ENCODE measurements at places on chromosomes 6 and 20.

DNA sequence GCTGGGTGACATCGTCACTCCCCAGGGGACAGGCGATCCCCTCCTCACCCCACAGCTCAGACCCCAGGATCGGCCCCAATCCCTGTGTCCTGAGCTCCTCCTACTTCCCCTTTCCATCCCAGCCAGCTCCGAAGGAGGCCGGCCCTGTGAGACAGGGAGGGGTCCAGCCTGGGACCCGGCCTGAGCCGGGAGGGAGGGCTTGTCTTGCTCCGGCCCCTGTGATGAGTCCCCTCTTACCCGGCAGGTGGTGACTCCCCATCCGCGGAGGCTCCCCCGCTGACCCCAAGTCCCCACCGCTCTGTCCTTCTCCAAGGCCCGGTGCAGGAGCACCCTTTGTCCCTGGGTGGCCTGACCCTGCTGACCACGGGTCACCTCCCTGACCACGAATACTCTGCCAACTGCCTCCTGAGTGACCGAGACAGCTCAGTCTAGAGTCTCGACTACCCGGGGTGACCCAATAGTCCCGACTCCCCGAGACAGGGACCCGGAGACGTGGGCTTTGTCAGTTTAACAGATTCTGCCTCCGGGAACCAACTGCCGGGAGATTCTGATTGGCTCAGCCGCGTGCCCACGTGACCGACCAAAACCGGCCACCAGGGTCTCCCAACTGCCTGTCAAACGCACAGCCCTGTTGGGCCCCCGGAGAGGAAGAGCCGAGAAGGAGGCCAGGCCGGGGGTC lies 187.4 kb upstream of the PROKR2 start:
- no peak for DNase-seq

DNA sequence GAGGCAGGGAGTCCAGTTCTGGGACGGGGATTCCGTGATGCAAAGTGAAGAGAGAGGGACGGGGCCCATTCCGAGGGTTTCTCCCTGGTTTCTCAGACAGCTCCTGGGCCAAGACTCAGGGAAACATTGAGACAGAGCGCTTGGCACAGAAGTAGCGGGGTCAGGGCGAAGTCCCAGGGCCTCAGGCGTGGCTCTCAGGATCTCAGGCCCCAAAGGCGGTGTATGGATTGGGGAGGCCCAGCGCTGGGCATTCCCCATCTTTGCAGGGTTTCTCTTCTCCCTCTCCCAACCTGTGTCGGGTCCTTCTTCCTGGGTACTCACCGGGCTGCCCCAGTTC lies 35.9 kb upstream of the HLA-G start:
- DNase-seq: no peak

GRCh38 chr6:4510906-4511640 lies 265.1 kb upstream of the CDYL start:
- no peak for DNase-seq

GRCh38 chr6:131182991-131183425 lies 47.7 kb downstream of the AKAP7 start:
- peak; percentile 33 for DNase-seq

GRCh38 chr6:80622641-80623040 lies 516.2 kb downstream of the BCKDHB start:
- no peak for DNase-seq

DNA sequence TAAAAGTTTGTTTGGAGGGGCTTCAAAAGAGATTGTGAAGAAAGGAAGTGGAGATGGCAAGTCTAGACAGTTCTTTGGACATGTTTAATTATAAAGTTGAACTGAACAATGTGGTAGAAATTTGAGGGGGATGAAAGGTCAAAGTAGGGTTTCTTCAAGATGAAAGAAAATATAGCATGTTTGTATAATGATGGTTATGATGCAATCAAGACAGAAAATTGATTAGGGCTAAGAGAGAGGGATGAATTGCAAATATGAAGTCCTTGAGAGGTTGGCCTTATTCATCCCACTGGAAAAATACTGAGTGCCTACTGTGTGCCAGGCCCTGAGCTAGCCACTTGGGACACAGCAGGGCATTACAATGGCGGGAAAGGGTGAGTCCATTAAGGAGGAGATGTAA lies 37.6 kb downstream of the NHSL1 start:
- DNase-seq: no peak

DNA sequence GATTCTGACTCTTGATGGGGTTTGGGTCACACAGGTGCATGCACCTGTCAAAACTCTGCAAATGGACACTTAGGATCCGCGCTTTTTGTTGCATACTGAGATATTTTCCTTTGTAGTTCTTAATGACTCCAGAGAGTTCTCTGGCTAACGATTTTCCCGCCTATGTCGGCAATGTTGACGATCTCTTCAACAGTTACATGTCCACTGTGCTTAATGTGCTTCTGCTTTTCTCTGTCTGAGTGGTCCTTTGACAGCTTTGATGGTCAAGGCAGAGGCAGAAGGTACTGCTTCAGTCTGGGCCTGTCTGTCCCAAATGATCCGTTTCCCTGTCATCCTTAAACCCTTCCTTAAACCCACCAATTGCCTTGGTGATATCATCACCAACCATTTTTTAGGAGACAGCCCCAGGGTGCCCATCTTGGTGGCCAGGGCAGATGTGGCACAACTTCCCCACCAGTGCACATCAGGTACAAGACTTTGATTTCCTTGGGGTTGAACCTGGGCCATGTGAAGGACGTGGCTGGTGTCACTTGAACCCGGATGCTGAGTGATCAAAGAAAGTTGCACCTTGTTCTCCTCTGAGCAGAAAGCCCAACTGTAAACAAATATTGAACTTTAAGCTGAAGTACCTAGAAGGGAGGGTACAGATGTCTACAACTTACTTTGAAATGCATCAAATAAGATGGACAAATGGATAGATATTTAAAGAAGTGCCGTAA lies 10.7 kb upstream of the BPIFB1 start:
- no peak for DNase-seq

- no peak for DNase-seq
These were observed 16.7 kb upstream of the LMBRD1 start for GRCh38 chr6:69813508-69813907.

- DNase-seq: no peak
These were observed 9.4 kb upstream of the GATA5 start for GRCh38 chr20:62485062-62485700.

GRCh38 chr6:163417595-163417994 lies 3.1 kb downstream of the QKI start:
- DNase-seq: no peak

DNA sequence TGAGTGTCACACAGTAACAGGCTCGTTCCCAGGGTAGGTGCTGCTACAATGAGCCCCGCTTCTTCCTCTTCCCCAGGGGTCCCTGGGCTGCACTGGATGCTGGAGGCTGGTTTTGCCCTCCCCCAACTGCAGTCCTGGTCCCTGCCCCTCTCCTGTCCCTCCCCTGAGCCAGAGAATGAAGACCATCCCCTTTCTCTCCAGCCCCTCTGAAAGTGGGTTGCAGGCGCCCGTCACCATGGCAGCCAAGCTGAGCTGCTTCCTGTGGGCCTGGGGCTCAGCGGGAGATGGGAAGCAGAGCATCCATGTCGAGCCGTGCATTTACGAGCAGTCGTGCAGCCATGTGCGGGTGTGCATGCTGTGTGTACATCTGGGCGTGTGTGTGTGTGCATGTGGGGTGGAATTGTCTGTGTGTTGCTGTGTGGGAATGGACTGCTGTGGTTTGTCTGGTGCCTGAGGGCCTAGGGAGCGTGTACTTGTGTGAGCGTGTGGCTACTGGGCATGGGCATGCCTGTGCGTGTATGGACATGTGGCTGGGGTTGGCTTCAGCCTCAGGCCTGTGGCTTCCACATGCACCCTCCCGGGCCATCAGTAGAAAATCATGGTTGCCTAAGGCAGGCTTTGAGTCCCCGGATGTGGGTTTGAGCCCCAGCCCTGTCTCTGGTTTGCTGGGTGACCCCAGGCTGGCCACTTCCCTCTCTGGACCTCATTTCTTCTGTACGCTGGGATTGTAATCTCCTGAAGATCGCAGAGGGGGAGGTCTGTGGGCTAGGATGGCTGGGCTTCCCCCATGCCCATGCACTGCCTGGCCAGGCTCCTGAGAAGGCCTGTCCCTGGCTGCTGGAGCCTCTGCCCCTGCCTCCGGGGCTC lies 48.8 kb downstream of the SRC start:
- no peak for DNase-seq

DNA sequence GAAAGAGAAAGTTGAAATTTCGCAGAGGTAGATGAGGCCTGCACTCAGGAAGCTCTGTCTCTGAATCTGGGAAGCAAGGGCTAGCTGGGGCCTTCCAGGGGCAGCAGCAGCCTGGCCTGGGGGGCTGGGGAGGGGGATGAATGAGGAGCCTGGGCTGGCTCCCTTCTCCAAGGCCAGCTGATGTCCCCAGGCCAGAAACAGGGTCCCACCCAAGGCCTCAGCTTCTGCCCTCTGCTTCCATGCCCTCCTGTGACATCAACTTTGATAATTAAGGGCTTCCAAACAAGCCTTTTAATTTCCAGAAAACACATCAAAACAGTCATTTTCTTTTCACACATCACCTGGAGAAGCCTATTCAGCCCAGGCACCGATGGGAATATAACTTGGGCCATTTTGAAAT lies 15.4 kb downstream of the TFAP2A start:
- DNase-seq: no peak

- DNase-seq: no peak
These were observed 134.9 kb upstream of the STMND1 start for GRCh38 chr6:16966791-16967469.

DNA sequence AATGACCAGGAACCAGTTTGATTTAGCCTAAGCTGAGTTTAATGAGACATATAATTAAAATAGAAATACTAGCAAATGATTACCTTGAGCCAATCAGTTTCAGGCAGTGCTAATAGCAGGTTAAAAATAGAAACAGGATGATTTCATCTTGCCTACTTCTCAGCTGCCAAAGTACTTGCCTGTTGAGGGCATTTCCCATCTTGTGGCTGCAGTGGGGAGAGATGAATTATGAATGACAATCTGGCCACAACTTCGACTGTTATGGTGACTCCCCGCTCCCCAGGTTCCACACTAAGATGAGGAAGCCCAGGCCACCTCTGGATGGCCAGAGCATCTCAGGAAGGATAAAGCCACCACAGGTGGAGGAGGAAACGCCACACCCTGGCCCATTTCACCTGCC lies 31.3 kb downstream of the MBOAT1 start:
- DNase-seq: no peak

DNA sequence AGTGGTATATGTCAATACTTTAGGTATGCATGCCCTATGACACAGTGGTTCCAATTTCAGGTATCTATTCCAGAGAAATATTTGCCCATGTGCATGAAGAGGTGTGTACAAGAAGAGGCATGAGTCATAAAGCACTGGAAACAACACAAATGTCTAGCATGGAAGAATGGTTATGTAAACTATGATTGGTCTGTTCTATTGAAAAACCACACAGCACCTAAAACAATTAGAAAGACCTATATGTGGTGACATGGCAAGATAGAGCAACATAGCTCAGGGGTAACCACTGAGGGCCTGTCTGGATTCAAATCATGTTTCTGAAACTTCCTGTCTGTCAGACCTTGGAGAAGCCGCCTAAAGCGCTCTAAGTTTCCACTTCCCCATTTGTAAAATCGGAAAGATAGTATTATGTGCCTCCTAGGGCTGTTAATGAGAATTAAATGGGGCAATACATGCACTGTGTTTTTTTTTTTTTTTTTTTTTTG lies 76.0 kb upstream of the SHLD1 start:
- DNase-seq: peak; percentile 11
